ENCODE measurements at places on chromosomes 11 and 22.

- no peak for DNase-seq
These were observed 59.4 kb downstream of the KDM2A start for GRCh38 chr11:67178421-67178820.

- DNase-seq: no peak
These were observed 320.3 kb upstream of the ZC3H12C start for GRCh38 chr11:109772892-109773291.

GRCh38 chr11:103994094-103994493 lies 42.3 kb upstream of the DDI1 start:
- no peak for DNase-seq

- no peak for DNase-seq
These were observed 3.1 kb upstream of the CERK start for GRCh38 chr22:46740910-46741780.

- no peak for DNase-seq
These were observed 37.4 kb upstream of the CD82 start for GRCh38 chr11:44528103-44528502.

GRCh38 chr22:48141301-48141700 lies 1378.9 kb downstream of the TBC1D22A start:
- DNase-seq: no peak

- no peak for DNase-seq
These were observed 9.5 kb downstream of the CACNA1I start for GRCh38 chr22:39580006-39580441.

DNA sequence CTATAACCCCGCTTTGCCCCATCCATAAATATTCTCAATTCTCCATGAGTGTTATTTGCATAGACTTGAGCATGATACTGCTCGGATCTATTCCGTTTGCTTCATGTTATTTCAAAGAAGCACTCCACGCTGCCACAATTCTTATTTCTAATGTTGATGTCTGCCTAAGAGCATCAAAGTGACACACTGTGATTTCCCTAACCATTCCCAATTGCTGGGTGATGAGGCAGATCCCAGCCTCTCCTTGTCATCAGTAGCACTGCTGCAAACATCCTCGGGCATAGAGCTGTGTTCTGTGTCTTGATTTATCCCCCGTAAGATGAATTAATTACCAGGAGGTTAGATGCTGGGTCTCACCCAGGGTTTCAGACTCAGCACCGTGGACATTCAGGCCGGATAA lies 178.3 kb upstream of the SEZ6L start:
- no peak for DNase-seq

DNA sequence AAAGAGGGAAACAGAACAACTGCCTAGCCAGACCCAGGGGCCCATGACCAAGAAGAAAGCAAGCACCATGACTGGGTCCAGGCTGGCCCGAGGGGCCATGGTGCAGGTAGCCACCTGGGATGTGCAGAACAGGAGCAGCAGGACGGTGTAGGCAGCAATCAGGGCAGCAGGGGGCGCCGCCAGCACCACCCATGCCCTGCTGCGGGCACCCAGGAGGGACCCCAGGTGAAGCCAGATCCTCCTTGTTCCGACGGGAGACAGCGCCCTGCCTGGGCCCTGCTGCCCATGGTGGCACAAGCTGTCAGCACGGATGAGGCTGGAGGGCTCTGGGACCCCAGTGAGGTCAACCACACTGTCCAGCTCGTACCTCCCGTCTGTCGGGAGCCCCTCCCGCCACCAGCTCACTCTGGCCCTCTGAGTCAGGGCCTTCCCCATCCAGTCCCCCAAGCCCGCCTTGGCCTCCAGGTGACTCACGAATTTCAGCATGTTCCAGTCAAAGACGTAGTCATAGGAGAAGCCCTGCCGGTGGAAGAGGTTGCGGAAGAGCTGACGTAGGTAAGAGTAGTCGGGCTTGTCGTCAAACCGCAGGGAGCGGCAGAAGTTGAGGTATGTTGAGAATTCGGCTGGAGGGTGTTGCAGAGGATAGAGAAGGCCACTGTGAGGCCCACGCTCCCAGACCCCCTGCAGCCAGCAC lies 18.8 kb downstream of the CSNK1E start:
- no peak for DNase-seq

DNA sequence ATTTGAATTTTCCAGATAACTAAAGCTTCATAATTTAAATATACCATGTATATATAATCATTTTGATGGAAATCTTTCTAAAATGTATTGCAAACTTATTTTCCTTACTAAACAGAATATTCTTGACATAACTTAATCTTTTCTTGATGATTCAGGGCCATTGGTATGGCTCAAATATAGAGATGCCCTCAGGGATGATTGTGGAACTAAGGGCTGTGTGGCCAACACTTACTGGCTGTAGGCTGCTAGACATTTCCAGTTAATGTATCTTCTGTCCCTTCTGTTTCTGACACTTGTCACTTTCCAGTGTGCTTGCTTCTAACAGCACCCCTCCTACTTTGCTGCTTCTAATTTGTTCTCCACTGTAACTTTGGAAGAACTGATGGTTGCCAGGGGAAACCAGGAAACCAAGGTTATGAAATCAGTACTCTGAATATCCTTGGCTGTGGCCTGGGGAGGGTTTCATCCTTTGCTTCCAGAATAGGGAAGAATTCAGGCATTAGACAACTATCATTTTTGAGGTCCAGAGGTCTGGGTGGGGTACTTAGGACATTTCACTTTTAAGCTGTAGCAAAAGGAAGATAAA lies 697.2 kb downstream of the ETS1 start:
- no peak for DNase-seq

DNA sequence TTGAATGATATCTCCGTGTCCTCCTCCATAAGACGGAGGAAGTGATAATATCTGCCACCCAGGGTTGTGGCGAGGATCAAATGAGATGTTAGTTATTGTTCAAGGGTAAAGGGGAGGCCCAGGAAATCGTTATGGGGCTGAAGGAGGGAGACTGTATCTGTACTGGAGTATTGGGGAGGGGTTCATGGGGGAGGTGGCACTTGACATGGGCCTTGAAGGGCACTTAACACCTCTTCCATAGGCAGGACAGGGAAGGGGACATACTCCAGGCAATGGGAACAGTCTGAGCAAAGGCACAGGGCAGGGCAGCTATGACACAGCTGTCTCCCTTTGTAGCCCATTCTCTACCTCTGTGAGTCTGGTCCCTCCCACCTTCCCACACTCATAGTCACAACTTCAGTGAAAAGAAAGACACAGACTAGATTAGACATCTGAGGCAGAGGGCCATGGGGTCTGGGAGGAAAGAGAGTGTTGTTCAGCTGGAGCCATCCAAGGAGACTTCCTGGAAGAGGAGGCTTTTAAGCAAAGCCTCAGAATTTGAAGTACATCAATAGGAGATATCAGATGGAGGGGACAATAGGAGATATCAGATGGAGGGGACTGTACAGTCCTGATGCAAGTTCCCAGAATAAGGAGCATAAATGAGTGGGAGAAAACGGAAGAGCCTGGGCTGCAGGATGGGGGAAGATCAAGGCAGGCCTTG lies 15.8 kb upstream of the DGKZ start:
- no peak for DNase-seq

- no peak for DNase-seq
These were observed 3.5 kb downstream of the KRTAP5-9 start for GRCh38 chr11:71551711-71552110.

- DNase-seq: no peak
These were observed 39.6 kb downstream of the POU2F3 start for GRCh38 chr11:120279502-120279901.

DNA sequence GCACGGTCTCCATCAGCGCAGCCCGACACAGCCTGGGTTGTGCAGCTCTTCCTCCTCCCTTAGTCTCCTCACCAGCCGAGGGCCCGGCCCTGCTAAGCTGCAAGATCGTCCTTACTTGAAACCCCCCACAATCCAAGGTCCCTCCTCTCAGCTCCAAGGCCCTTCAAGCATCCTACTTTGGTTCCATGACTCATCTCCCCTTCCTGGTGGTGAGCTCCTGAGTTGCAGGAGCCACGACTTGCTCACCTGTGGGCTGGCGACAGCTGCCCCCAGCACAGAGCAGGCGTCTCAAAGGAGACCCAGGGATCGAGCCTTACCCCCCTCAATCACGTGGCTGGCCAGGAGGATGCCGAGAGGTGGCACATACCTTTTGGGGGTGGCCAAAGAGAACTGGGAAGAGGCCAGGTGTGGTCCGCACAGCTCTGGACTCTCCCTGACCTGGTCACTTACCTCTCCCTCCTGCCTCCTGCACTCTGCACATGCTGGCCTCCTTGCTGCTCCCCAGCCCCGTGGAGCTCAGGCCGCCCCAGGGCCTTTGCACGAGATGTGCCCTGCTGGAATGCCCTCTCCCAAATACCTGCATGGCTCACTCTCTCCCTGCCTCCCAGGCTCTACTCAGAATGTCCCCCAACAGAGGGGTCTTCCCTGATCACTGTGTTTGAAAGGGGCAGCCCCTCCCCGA lies 35.2 kb upstream of the FADD start:
- no peak for DNase-seq

DNA sequence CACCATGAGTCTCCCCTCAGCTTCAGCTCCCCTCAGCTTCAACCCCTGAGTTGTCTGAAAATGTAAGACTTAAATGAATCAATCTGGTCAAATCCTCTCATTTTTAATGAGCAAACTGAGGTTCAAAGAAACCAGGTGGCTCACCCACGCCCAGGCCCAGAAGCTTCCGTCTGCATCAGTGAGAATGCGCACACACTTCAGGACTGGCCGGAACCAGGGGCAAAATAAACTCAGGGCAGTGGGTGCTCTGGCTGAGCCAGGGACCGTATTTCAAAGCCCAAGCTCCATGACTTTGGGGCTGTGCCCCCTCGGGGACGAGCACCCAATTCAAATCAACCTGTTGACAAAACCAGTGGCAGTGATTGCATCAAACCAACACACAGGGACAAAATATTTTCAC lies 3.1 kb downstream of the SULT4A1 start:
- DNase-seq: no peak

DNA sequence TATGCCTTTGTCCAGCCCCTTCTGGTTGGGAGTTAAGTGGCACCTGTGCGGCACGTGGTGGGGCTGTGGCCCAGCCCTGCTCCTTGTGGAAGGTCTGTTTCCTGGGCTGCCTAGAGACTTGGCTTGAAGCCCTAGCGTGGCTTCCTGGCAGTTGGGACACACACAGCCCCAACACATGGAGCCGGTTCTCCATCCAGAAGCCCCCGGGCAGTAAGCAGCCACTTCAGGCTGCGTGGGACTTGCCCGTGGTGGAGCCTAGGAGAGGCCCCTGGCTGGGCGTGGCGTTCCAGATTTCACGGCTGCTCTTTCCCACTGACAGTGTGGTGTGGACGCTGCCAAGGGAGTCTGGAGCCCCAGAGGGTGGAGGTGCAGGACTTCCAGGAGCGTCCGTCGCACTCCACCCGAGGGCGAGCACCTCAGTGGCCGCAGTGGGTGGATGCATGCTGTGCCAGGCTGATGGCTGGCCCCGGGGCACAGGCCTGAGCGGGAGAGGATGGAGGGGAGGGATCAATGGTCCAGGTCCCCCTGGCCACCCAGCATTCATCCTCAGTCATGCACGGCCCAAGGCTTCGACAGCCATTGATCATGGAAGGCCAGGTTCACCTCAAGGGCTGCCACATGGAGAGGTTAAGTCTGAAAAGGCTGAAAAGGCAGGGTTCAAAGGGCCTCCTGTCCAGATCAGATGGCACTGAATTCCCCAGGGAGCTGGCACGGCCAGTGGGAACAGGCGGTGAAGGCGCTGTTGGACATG lies 9.3 kb downstream of the CCND1 start:
- no peak for DNase-seq

DNA sequence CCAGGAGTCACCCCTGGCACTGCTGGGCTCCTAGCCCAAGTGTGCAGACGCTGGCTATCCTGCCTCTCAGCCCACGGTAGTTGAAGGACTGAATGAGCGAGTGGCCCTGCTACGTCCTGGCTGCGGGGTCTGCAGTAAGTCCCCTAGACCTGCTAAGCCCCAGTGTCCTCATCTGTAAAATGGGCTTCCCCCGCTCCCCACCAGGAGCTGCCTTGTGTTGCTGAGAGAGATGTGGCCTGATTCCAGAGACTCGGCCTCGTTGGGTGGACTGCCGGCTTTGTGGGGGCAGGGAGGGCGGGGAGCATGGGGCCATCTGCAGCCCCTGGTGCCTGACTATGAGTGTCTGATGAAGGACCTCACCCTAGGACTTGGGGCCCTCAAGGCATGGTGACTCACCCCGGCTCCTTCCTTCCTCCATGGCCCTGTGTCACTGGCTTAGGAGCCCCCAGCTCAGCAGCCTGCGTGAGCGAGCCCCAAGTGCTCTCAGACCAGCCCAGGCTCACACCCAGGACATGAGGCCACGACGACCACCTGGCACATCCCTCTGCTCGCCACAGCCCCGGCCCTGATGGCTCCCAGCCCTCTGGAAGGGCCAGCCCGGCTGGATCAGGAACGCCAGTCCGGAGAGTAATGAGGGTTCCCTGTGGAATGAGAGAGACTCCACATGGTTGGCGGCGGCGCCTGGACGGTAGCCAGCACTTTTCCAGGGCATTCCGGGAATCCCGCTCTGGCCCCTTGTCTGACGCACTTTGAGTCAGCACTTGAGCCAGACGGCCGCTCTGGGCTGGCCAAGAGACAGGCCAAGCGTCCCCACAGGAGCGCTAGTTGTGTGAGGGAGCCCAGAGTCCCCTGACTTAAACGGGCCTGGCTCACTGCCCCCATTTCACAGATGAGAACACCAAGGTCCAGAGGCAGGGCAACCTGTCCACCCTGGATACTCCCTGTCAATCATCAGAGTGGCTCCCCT lies 50.5 kb upstream of the SHISAL1 start:
- no peak for DNase-seq

DNA sequence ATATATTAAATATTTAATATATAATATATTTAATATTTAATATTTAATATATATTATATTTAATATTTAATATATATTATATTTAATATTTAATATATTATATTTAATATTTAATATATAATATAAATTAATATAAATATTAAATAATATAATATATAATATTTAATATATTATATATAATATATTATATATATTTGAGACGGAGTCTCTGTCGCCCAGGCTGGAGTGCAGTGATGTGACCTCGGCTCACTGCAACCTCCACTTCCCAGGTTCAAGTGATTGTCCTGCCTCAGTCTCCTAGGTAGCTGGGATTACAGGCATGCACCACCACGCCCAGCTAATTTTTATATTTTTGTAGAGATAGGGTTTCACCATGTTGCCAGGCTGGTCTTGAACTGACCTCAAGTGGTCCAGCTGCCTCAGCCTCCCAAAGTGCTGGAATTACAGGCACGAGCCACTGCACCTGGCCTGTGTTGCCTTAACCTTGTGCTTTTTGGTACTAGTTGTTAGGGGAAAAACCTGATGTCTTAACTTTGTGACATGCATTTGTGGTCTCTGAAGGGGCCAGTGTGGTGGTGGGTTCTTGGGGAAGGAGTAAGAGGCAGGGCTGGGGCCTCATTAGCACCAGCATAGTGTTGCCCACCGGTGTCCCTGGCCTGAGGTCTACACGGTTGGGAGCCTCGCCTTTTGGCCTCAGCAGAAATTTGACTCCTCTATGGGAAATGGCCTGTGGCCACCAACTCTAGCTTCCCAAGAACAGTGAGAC lies 16.6 kb downstream of the SEC14L3 start:
- no peak for DNase-seq

GRCh38 chr11:87491381-87491780 lies 453.6 kb downstream of the TMEM135 start:
- DNase-seq: no peak

All from stimulated activated CD4-positive, alpha-beta T cell treated with anti-CD3 and anti-CD28 coated beads, Interleukin-12 subunit alpha, Interleukin-12 subunit beta, amount 100 ng/mL, for 24 hours (primary cell).